ENCODE measurements at places on chromosomes 2 and 18.

- no peak for DNase-seq
Observed at GRCh38 chr2:162769066-162769465, 69.5 kb downstream of the KCNH7 start.

GRCh38 chr18:79738041-79738461, 58.4 kb downstream of the CTDP1 start:
- DNase-seq: no peak

GRCh38 chr2:98507891-98508708, 63.4 kb downstream of the INPP4A start:
- no peak for DNase-seq

DNA sequence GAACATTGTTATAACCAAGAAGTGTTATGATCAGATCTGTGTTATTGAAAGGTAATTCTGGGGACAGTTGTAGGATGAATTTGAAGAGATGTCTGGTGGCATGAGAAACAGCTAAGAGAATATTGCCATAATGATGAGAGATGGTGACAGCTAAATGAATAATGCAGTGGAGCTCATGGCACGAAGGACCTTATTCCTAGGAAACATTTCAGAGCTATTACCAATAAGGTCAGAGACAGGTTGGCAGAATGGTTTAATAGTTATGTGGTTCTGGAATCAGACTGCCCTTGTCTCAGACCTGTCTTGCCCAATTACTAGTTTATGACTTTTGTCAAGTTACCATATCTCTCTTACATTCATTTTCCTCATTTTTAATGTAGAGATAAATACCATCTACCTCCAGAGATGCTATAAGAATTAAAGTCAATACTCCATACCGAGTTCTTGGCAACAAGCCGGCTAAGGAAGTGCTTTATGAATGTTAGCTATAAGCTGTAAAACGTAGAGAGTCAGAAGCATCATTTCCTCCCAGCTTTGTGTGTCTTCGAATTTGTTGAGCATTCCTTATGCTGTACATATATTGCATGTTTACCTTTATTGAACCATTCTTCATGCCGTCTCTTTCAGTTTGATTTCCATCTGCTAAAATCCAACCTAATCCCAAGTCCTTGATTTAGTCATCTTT, 73.6 kb upstream of the COL5A2 start:
- no peak for DNase-seq

- no peak for DNase-seq
Observed at GRCh38 chr2:196965651-196966050, 39.1 kb upstream of the PGAP1 start.
